ENCODE measurements at places on chromosomes 3 and 15.

- DNase-seq, result no peak
Observed at GRCh38 chr3:181847276-181847675, 135.6 kb downstream of the SOX2 start.

- no peak for DNase-seq
Observed at GRCh38 chr3:7847021-7847420, 654.6 kb upstream of the LMCD1 start.

DNA sequence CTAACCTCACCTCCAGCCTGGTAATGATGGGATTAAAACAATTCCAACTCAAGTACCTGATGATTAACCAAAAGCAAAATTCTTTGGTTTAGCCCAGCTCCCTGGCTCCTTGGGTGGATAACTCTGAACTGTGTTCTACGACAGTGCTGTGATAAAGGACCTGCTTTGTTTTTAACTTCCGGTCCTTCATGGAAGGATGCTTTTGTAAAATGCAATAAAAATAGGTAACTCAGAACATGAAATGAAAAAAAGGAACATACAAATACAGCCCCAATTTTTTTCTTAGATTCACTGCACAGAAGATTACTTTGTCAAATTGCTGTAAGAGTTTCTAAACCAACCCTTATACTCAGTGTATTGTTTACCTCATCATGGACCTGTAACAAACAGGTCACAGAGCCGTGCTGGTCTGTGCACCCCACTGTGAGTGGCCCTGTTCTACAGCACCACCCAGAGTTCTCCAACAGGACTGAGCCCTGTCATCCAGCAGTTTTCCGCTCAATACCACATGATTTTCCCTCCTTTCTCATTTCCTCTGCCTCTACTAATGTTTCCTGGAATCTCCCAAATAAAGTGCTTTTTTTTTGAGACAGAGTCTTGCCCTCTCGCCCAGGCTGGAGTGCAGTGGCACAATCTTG lies 4.9 kb upstream of the PCYT1A start:
- DNase-seq, result no peak

- no peak for DNase-seq
Observed at GRCh38 chr3:160773722-160774121, 17.7 kb downstream of the PPM1L start.

DNA sequence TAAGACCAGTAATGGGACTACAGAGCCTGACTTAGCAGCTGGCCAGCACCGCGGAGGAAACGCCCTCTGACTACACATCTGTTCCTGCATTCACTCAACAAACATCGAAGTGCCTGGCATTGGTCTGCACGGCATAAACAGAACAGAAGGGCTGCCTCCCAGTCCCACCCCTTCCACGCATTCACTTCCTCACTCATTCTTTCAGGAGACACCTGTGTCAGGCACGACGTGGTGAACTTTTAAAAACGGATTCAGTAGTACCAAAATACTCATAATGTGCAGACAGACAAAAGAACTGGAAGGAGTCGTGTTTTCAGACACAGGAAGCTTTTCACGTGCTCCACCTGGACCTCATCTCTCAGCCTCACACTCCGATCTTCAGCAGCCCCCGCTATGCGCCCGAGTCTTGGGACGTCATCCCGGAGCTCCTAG lies 123.3 kb downstream of the XXYLT1 start:
- DNase-seq, result no peak

GRCh38 chr3:185207481-185207880 lies 46.4 kb downstream of the EHHADH start:
- DNase-seq, result no peak

DNA sequence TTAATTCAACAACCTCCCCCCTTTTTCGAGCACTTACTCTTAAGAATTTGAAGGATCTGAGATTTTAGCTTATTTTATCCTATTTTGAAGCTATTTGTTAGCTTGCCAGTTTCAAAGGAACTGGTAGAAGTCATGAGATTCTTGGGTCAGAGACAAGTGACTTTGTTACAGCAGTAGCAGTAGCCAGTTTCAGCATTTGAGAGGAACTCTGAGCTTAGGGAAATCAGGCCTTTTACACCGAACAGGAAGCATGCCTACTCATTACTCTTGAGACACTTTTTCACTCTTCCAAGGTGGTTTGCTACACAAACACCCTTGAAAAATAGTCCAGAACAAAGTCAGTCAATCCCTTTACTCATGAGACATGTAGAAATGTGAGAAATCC lies 24.5 kb upstream of the TM4SF1 start:
- no peak for DNase-seq

DNA sequence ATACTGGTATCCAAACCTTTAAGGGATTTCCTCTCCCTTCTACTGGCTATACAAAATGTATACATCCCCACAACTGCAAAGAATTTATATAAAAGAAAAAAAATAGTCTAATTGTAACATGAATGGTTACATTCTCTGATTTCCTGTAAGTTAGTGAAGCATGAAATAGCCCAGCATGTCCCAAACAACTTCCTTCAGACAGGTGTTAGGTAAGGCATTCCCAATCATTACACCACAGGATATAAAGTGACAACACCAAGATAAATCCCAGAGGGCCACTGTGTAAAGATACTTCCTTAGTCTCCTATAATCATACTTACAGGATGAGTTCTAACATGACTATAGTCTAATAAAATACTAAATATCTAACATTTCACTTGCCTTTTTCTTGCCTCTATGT lies 7.6 kb downstream of the CMTM6 start:
- no peak for DNase-seq

DNA sequence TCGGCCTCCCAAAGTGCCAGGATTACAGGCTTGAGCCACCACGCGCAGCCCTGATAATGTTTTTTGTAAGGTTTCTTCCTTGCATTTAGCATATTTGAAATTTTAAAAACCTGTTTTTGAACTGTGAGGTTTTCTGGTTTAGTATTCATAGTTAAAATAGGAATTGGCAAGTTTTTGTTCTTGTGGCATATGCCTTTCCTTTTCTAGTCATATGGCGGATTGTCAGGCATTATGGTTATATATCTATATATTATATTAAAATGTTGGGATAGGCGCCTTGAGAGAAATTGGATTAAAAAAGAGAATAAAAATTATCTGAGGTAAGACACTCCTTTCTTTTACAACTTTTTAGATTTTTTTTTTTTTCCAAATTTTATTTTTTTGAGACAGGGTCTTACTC lies 28.4 kb downstream of the FXR1 start:
- no peak for DNase-seq
